ENCODE measurements at places on chromosomes 2 and 18.

GRCh38 chr2:45840481-45840880 lies 189.0 kb downstream of the PRKCE start:
- DNase-seq, result no peak

DNA sequence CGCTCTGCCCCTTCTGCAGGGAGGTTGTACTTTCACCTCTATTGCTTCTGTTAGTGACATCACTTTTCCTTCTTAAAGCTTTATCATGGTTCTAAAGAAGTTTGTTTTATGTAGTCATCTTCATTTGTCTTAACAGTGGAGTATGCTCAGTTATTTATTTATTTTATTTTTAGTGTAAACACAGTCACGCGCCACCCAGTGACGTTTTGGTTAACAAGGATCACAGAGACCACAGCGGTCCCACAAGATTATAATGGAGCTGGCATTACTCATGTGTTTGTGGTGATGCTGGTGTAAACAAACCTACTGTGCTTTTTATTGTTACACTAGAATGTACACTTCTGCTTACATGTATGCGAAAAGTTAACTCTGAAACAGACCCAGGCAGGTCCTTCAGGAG lies 89.9 kb downstream of the SOX11 start:
- no peak for DNase-seq

DNA sequence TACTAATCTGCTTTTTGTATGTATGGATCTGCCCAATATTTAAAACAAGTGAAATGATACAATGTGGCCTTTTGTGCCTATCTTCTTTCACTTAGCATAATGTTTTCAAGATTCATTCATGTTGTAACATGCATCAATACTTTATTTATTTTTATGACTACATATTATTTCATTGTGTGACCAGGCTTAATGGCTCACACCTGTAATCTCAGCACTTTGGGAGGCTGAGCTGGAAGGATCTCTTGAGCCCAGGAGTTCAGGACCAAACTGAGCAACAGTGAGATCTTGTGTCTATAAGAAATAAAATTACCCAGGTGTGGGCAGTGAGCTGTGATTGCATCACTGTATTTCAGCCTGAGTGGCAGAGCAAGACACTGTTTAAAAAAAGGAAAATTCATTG lies 33.2 kb downstream of the SPOPL start:
- DNase-seq, result no peak

DNA sequence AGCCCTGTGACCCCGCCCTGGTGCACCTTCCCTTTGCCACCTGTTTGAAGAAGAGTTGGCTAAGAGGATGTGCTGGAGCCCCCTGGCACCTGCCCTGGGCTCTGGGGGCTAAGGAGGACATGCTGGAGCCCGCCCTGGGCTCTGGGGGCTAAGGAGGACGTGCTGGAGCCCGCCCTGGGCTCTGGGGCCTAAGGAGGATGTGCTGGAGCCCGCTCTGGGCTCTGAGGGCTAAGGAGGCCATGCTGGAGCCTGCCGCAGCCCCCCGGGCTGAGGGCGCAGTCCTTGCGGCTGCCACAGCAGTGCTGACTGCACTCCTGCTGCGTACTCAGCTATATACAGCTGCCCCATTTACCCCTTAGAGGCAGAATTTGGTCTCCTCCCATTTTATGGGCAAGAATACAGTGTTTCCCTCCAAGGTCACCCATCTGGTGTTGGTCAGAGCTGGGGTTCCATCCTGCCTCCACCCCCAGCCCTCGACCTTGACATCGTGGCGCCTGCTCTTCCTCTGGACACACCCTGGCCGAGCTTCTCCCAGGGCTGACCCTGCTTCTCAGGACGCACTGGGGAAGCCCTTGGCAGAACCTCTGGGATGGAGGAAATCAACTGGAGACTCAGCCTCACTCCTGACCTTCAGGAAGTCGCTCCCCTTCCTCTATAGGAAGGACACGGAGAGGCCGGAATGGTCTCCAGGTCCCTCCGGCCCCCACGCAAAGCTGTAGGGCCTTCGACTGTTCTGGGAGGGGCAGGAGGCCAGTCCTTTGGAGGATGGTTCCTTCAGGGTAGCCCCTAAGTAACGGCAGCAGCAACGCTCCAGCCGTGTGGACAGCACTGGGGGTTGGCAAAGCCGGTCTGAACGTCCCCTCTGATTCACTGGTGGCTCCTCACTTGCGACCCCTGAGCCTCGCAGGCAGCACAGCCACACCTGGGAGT lies 65.0 kb upstream of the HPCAL1 start:
- DNase-seq, result no peak

GRCh38 chr2:42338567-42339190 lies 22.3 kb downstream of the COX7A2L start:
- DNase-seq, result no peak

Measured in NCI-H1930 (cell line).